CD4-positive, alpha-beta T cell treated with Interleukin-1 beta for 1 hour (primary cell): ENCODE measurements at places on chromosomes 2 and 18.

- no peak for DNase-seq
Measured at GRCh38 chr2:60555783-60556139, 2.3 kb upstream of the BCL11A start.

- no peak for DNase-seq
Measured at GRCh38 chr2:70935468-70936164, at the start of gene ATP6V1B1. Gene ATP6V1B1, plus strand, starts transcription at chr2:70935900. Its CDS starts 55 bp downstream, at chr2:70935955.

- DNase-seq: no peak
Measured at GRCh38 chr18:40243607-40244006, 1711.4 kb upstream of the PIK3C3 start.

- no peak for DNase-seq
Measured at GRCh38 chr2:77800410-77800809, 278.2 kb upstream of the LRRTM4 start.

- no peak for DNase-seq
Measured at GRCh38 chr2:233497692-233498091, 68.9 kb downstream of the USP40 start.

DNA sequence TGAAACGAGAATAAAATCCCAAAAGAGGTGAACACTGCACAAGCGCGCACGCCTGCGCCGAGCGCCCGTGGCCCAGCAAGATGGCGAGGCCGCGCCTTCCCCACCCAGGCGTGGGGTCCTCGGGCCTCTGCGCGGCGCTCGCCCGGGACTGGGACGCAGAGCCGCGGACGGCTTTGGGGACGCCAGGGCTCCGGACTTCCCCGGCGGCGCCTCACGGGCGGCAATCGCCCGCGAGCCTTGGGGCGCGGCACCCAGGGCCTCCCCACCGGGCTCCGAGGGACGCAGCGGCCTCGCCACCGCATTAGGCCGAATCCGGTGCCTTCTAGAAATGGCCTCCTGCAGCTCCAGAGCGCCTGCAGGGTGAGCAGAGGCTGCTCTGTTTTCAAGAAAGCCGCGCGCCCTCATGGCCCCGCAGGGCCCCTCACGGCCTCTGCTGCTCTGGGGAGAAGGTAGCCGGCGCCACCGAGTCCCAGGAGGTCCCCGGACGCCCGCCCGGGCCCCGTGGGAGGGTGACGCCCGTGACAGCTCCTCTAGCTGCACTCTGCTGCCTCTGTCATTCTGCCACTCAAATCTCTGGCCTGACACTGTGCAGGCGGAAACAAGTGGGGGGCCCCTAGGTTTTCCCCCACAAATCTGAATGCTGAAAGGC, 35.9 kb upstream of the POMC start:
- peak; percentile 18 for DNase-seq

- no peak for DNase-seq
Measured at GRCh38 chr2:217920879-217921603, 81.8 kb downstream of the TNS1 start.

DNA sequence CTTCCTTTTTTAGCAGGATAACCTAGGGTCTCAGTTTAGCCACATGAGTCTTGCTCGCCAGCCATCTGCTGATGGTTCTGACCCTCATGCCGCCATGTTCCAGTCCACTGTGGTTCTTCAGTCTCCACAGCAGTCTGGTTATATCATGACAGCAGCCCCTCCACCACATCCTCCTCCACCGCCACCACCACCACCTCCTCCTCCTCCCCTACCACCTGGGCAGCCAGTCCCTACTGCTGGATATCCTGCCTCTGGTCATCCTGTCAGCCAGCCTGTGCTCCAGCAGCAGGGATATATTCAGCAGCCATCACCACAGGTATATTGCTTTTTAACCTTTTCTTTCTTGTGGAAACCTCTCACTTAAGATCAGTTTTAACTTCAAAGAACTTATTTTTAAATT, 89.9 kb upstream of the UBXN4 start:
- DNase-seq: no peak

DNA sequence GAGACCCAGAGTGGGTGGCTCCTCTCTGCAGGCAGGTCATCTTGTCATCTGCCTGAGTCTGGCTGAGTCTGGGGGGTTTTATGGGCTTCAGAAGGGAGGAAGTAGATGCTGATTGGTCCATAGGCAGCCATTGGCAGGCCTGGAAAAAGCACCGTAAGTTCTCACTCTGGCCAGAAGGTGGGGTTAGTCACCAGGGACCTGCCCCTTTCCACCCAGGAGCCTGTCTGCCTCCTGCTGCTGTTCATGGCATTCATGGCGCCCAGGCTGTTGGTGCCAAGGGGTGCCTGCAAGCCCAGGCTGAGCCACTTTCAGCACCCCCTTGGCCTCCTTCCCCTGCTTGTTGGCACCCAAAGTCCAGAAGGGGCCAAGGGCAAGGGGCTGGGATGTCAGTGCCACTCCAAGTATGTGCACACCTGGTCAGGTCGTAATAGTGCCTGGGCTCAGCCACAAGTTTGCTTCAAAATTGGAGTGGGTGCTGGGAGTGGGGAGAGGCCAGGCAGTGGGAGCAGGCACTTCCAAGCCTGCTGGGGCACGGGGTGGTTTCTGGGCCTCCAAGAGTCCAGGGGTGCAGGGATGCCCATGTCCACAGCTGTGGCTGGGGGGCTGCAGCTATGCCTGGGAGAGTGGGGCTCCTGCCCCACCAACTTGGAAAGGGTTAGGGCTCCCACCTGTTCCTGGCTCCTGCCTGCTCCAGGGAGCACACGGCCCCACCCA, 178.1 kb downstream of the FAM210A start:
- DNase-seq: no peak

- DNase-seq: no peak
Measured at GRCh38 chr2:156129227-156129626, 203.3 kb downstream of the NR4A2 start.

DNA sequence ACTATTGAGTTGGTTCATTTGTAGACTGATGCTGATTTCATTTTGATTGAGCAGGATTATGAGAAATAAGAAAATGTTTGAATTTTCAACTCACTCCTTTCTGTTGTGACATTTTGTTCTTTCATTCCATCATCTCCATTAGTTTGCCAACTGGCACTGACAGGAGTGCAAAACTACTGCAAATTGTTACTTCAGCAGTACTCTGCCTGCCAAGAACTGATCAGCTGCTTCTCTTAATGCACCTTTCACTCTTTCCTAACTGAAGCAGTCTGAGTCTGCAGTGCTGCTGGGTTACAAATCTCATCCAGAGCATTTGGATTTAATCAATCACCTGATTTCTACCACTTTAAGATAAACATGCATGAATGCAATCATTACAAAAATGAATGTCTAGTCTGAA, 70.9 kb downstream of the TMEFF2 start:
- DNase-seq: no peak

DNA sequence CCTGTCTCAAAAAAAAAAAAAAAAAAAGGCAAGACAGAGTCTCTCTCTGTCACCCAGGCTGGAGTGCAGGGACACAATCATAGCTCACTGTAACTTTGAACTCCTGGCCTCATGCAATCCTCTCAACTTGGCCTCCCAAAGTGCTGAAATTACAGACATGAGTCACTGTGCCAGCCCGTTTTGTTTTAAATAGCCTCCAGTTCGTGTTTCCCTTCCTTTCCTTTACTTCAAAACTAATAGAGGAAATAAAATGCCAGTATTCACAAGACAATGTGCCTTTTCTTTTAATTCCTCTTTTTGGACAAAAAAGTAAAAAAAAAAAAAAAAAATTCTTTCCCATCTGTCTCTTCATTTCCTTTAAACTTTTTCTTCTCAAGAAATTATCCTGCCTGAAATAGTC, 54.5 kb upstream of the ACMSD start:
- DNase-seq: no peak

GRCh38 chr2:150526006-150526405, 38.5 kb upstream of the RND3 start:
- no peak for DNase-seq

DNA sequence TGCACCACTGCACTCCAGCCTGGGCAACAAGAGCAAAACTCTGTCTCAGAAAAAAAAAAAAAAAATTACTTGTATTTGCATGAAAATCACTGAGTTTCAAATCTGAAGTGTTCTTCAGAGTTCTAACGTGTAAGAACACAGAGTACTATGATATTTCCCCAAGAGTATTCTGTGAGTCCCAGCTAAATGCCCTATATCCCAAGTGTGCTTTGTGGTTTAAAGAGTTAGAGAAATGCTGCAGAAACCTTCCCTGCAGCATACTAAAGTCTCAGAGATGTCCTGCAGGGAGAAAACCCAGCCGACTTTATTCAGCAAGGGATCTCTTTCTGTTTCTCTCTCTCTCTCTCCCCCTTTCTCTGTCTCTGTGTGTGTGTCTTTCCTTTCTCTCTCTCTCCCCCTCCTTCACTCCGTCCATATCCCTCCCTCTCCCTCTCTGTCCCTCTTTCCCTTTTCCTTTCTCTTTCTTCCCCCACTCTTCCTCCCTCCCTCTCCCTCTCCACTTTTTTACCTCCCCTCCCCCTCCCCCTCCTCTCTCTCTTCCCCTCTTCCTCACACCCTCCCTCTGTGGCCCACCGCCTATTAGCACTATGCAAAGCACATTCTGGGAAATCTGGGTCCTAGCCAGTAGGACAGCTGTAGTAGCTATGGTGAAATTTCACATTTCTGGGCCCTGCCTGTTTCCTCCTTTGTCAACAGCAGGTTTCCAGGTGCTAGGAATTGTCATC, 54.2 kb downstream of the ACTR2 start:
- no peak for DNase-seq

DNA sequence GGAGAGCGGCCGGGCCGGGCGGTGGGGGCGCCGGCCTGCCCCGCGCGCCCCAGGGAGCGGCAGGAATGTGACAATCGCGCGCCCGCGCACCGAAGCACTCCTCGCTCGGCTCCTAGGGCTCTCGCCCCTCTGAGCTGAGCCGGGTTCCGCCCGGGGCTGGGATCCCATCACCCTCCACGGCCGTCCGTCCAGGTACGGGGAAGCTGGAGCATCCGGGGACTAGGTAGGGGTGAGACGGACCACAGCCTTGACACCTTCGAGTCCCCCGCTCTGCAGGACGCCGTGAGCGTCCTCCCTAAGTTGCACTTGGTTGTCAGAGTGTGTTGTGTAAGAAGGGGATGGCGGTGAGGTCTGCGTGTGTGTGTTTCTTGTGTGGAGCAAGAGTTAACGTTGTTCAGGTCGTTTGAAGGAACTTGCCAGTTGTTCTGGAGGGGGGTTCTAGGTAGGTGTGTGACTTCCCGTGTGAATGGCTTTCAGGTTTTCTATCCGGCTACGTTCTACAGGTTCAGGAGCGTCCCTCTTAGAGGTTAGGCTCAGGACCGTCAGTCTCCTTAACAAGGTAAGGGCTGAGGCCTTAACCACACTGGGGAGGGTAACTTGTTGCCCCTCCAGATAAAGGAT, 393 bp downstream of the IL1R1 start:
- no peak for DNase-seq

GRCh38 chr2:54644236-54644635, 79.2 kb upstream of the EML6 start:
- no peak for DNase-seq

DNA sequence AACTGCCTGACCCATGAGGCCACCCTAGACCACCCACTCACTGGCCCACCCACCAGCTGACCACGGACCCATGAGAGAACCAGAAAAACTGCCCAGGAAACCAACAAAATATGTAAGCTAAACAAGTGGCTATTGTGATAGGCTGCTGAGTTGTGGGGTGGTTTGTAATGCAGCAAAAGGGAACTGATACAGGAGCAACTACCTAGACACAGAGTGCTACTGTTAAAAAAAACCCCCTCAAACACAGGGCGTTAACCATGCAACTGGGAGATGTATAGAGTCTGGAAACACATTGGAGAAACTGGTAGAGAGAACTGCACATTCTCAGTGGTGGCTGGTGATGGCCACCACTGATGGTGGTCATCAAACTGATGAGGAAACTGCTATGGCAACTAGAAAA, 206.3 kb upstream of the GYPC start:
- no peak for DNase-seq

- DNase-seq: no peak
Measured at GRCh38 chr18:48098007-48098406, 167.5 kb upstream of the SMAD2 start.

DNA sequence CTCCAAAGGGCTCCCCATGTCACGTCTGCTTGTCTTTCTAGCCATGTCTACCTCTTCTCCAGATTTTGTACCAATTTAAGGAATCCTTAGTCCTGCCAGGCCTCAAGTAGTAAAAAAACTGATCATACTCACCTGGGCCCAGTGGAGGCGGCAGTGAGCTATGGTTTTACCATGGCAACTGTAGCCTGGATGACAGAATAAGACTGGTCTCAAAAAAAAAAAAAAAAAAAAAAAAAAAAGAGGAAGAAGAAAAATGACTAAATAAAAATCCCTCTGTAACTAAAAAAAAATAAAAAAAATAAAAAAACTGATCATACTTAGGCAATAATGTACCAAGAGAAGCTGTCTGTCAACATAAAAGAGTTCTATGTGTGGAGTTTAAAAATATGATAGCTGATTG, 221.6 kb downstream of the NR4A2 start:
- peak; percentile 6 for DNase-seq

DNA sequence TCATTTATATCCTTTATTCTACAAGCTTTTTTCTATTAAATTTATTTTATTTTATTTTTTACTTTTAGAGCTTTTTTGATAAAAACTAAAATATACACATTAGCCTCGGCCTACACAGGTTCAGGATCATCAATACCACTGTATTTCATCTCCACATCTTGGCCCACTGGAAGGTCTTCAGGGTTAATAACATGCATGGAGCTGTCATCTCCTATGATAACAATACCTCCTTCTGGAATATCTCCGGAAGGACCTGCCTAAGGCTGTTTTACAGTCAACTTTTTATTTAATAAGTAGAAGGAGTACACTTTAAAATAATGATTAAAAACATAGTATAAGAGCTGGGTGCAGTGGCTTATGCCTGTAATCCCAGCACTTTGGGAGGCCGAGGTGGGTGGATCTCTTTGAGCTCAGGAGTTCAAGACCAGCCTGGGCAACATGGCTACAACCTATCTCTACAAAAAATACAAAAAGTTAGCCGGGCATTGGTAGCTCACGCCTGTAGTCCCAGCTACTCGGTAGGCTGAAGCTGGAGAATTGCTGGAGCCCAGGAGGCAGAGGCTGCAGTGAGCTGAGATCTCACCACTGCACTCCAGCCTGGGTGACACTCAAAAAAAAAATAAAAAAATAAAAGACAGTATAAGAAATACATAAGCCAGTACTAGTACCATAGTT, 15.7 kb upstream of the DGUOK start:
- DNase-seq: no peak

DNA sequence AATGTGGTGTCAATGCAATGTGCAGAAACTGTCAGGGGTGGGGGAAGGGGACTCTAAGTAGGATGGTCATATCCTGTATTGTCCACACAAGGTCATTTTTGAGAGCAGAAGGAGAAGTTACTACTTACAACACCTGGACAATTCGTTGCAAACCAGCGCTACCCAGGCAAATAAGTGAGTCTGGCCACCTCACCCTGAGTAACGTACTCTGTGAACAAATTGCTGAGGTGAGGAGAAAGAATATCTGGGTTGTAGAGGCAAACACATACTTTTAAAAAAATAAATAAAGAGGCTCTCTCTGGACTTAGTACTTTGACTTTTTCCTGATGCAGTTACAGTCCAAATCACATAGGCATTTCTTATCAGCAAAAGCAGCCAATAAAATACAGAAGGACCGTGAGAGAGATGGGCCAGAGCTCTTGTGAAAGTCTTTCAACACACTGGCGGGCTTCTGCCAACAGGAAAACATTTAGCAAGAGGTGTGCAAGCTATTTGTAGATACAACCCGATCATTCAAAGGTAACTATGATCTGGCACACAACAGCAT, 268.2 kb upstream of the ID2 start:
- no peak for DNase-seq

- DNase-seq: no peak
Measured at GRCh38 chr2:101274142-101274541, 21.5 kb downstream of the CNOT11 start.

GRCh38 chr18:70235478-70235877, 30.0 kb upstream of the RTTN start:
- DNase-seq: no peak

GRCh38 chr2:43764086-43764705, 9.6 kb upstream of the DYNC2LI1 start:
- DNase-seq: no peak
